ENCODE measurements at places on chromosomes 13 and 19. TPM values are rescaled to one million over a fixed set of nuclear protein-coding genes. Genes with fewer than 3 reads are reported as not detected.

The CGB2 gene
- not detected for total RNA-seq

The OR7A5 gene
- not detected for total RNA-seq

The FZR1 gene
- 25.1 TPM for total RNA-seq

The KLF1 gene
- not detected for total RNA-seq

The CEACAM4 gene
- not detected for total RNA-seq

The SETDB2 gene
- 5.7 TPM for total RNA-seq

The XRCC1 gene
- total RNA-seq = 21.8 TPM

The EPS8L1 gene
- total RNA-seq = 0.90 TPM

The IFNL1 gene
- not detected for total RNA-seq

The TTC9B gene
- not detected for total RNA-seq
